BJ (cell line): ENCODE measurements at places on chromosomes 12 and 14.

GRCh38 chr14:92789457-92790089, 4.5 kb upstream of the GOLGA5 start:
- no peak for DNase-seq

- DNase-seq = no peak
These were observed 293 bp downstream of the IFI27L1 start for GRCh38 chr14:94081386-94081820.

GRCh38 chr12:11695321-11695720, 45.8 kb downstream of the ETV6 start:
- DNase-seq = no peak

- no peak for DNase-seq
These were observed 24.3 kb upstream of the RCOR1 start for GRCh38 chr14:102568115-102568614.

DNA sequence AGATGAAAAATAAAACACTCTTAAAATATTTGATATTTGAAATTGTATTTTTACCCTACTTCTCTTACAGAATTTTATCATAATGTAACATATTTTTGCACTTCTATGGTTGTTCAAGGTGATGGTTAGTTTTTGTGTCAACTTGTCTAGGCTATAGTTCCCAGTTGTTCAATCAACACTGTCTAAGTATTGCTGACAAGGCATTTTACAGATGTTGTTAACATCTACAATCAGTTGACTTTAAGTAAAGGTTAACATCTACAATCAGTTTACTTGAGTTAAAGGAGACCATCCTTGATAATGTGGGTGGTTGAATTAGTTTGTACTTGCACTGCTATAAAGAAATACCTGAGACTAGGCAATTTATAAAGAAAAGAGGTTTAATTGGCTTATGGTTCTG, 206.5 kb downstream of the AEBP2 start:
- no peak for DNase-seq

DNA sequence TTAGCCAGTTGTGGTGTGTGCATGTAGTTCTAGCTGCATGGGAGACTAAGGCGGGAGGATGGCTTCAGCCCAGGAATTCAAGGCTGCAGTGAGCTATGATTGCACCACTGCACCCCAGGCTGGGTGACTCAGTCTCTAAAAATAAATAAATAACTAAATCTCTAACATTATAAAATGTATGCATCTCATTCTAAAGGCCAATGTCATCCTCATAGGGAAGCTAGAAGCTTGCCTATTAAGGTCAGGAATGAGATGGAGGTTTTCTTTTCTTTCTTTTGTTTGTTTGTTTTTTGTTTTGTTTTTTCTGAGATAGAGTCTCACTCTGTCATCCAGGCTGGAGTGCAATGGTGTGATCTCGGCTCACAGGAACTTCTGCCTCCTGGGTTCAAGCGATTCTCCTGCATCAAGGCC, 48.8 kb upstream of the PAPLN start:
- no peak for DNase-seq

- DNase-seq = no peak
These were observed 11.5 kb downstream of the ZFHX2 start for GRCh38 chr14:23540141-23540469.

- DNase-seq = no peak
These were observed 62.6 kb downstream of the ELK3 start for GRCh38 chr12:96256672-96257361.

GRCh38 chr12:7180685-7181084, 8.8 kb upstream of the PEX5 start:
- no peak for DNase-seq

DNA sequence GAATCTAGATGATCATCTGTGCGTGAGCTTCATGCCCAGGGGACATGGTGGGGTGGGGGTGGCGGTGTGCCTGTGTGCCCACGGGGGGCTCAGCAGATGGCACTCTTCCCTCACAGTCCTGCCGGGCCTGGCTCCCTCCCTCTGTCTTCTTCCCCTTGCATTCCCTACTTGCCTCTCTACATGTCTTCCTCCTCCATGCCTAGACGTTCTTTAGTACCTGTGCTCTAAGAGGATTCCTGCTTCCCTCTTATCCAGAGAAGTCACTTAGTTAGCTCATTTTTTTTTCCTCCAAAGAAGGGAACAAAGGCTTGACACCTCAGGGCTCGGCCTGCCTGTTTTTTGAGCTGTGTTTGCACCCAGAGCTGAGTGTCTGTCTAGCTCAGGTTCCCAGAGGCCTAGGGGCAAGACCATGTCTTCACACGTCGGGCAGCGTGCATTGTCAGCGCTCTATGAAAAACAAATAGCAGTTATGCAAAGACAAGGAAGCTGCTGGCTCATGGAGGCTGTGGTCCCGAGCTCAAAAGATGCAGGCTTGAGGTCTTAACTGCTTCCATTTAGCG, 48.8 kb downstream of the NINJ2 start:
- no peak for DNase-seq

DNA sequence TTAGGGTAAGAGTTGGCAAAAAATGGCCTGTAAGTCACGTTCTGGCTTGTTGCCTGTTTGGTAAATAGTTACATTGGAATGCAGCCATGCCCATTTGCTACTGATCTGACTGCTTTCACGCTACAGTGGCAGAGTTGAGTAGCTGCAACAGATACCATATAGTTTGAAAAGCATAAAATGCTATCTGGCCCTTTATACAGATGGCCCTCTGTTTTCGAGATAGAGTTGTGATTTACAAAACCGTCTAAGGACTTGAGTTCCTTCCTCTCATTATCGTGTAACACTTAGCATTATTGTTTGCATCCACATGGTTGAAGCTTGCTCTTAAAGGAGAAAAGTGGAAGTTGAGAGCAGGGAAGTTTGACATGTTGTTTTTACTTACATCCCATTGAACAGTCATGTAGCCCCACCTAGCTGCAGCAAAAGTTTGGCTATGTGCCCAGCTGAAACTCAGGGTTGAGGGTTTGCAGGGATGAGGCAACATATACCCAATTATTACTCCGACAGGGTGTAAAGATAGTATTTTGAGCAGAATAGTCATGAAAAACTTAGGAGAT, 11.3 kb upstream of the SCFD1 start:
- DNase-seq = no peak

GRCh38 chr12:65769880-65770279, 54.4 kb upstream of the HMGA2 start:
- DNase-seq = no peak

- no peak for DNase-seq
These were observed 482 bp downstream of the TMEM30B start for GRCh38 chr14:61280526-61281185.

- DNase-seq = no peak
These were observed 1.1 kb upstream of the TMEM121 start for GRCh38 chr14:105525326-105525725.

GRCh38 chr12:47039079-47039478, 40.3 kb upstream of the PCED1B start:
- no peak for DNase-seq

GRCh38 chr14:91509083-91509877, 830 bp downstream of the PPP4R3A start:
- DNase-seq = no peak

DNA sequence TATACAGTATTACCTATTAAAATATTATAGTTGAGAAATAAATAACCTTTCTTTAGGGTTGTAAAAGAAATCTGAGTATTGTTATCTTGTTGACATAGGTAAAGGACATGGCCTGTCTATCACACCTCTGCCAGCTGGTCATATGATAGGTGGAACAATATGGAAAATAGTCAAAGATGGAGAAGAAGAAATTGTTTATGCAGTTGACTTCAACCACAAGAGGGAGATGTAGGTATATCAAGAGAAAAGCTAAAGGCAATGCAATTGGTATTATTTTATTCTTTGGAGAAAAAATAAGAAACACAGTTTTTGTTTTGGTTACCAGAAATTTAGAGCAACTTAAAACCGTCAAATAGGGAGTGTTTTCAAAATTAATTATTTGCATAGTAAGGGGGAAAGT, 13.5 kb downstream of the CPSF2 start:
- DNase-seq = no peak

- DNase-seq = no peak
These were observed 89.1 kb upstream of the VASH1 start for GRCh38 chr14:76672123-76672522.

DNA sequence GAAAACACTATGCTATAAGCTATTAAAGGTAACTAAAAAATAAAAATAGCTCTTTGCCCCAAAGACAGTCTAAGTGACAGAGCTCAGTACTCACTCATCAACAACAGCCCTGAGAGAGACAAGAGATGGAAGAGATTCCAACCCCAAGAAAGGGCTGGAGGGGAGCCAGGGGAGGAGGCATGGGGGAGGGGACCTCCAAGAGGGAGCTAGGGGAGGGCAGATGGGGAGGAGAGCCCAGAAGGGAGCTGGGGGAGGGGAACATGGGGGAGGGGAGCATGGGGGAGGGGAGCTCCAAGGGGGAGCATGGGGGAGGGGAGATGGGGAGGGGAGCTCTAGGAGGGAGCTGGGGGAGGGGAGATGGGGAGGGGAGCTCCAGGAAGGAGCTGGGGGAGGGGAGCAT, 7.7 kb downstream of the SSH1 start:
- no peak for DNase-seq

GRCh38 chr12:65810036-65810435, 14.2 kb upstream of the HMGA2 start:
- DNase-seq = no peak
